ENCODE measurements at places on chromosomes 13 and 19.

- ATAC-seq: no peak
These were observed 19.9 kb downstream of the TINCR start for GRCh38 chr19:5547881-5548280.

- ATAC-seq: no peak
These were observed 1540.5 kb downstream of the UQCRFS1 start for GRCh38 chr19:27672309-27673047.

GRCh38 chr13:40026174-40026585, 370.7 kb downstream of the COG6 start:
- no peak for ATAC-seq

DNA sequence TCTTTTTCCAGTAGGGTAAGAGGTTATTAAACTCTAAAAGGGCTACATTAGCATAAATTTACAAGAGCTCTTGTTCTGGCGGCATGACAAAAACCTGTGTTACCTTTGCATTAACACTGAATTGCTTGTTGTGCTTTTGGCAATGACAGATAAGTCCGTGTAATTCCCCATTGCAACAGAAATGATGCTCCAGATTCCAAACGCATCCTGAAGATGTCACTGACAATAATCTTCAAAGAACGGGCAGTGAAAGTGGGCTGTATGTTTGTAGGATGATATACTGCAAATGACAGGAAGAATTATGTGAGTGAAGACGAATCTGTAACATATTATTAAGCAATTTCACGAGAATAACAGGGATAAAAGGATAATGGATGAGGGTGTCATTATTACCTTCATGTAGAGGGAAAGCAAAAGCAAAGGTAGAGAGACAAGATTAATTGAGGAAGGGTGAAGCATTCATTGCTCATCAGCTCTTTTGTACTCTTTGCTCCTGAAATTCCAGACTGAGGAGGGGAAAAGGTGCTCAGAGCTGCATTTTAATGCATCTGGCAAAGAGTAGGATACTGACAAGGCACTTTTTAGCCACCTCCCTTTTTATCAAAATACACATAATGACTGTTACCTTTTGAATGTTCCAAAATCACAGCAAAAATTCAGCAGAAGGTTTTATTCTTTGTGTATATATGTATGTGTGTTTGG, 38.5 kb upstream of the MAB21L1 start:
- peak; percentile 33 for ATAC-seq

DNA sequence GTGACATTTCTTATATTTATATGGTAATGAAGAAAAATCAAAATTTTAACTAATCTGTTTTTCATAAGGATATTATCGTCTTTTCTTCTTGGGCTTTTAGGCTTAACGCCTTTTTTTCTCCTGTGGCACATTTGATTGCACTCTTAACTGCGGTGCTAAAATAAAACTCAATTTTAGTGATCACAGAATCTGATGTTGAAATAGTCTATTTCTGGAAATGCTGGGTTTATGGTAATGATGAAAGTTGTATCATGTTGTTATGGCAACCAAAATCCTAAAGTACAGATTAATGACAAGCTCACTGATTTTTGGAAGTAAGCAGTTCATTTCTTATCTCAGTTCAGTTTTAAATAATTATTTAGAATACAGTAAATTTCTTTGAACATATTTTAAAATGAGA, 85.3 kb downstream of the COG6 start:
- no peak for ATAC-seq

- peak; percentile 79 for ATAC-seq
These were observed 19.2 kb downstream of the ATCAY start for GRCh38 chr19:3899531-3900294.

GRCh38 chr13:47673009-47673850, 327.8 kb downstream of the SUCLA2 start:
- peak; percentile 88 for ATAC-seq

DNA sequence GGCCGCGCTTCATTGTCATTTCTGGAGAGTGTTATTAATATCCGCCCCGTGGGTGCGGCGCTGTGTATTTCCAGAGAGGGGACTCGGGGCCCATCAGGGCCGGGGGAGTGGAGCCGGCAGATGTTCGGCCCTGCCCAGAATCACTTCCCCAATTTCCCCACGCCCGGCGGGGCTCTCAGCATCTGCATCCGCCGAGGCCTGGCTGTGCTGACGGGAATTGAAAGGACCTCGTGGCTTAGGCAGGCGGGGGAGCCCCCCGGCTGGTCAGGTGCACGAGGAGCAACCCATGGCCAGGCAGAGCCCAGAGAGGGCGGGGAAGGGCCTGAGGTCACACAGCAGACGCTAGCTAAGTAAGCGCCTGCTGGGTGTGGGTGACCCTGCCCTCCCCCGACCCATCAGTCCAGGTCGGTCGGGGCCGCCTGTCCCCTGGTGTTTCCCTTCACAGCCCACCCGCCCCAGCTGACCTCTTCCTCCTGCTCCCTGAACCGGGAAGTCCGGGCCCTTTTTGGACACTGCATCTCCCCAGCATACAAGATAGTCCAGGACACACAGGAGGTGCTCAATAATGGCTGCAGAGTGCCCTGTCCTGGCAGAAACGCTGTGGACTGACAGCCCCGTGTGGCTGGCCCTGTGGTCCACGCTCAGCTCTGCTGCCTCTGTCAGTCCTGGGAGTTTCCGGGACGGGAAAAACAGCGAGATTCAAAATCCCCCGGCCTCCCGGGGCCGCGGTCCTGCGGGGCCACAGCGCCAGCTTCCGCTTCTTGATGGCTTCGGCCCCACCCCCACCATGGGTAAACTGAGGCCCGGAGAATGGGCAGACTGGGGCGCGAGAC, 22.1 kb downstream of the ARID3A start:
- no peak for ATAC-seq

- peak; percentile 82 for ATAC-seq
These were observed 59.5 kb upstream of the SLITRK1 start for GRCh38 chr13:83941701-83942335.

DNA sequence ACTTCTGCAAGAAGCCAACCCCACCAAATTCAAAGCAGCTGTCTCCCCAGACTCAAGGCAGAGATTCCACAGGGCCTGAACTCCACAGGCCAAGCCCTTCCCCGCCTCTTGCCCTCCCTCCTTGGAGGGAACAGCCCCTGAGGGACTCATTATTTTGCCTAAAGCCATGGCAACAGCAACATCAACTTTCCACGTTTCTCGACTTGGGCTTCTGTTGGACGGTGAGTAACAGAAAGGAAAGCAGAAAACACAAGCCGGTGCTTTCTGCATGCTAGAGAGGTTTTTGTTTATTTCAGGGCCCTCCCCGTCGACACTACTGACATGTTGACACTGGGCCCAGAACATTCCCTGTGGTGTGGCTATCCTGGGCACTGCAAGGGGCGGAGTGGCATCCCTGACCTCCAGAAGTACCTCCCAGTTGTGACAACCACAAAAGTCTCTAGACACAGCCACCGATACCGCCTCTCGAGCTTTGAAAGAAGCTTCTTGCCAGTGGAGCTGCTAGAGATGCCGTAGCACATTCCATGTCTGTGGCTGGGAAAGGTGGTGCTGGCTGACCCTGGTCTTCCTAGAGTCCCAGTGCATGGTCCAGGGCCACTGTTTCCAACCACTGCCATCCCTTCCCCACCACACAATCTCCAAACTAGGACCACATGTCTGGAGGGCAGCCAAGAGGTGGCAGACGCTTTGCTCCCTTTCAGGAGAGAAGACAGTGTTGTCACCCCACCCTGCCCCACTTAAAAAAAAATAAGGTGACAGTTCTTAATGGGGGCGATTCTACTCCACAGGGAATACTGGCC, 12.8 kb downstream of the CAPS start:
- ATAC-seq: peak; percentile 93

DNA sequence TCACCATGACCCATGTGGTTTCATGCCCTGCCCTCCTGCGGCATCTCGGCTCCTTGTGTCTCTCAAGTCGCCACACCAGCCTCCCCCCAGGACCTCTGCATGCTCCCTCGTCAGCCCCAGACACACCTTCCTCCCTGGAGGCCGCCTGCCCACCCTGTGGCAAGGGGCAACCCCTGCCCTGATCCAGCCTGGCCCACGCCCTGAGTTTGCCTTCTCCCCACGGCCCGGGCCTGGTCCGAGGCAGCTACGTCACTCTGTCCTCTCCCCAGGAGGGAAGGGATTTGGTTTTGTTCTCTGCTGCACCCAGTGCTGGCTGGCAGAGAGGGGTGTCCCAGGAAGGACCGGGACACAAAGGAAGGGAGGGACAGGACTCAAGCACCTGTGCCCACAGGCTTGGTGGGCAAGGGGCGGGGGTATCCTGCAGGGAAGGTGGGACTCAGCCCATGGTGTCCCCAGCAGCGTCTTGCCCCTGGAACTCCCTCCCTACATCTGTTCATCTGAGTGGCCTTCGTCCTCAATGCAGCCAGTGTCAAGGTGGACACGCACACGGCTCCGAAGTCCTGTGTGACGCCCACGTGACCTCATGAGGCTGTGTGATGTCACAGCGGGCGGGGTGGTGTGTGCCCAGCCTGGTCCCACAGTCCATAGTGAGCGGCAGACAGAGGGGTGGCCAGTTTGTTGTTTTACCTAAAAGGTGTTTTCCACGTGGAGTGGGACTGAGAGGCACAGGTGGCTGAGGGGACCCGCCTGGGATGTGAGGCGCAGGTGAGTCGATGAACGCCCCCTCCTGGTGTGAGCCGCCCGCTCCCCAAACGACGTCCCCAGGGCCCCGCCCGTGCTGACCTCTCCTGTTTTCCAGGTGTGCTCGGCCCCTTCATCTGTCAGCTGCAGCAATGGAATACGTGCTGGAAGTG, at the start of gene TEX29:
TSS of gene TEX29 (plus strand) at position 645 of the 914 bp plus-strand sequence. CDS start at position 894, 249 bp downstream.
- no peak for ATAC-seq

GRCh38 chr19:1472231-1473084, 6.6 kb downstream of the C19orf25 start:
- no peak for ATAC-seq

DNA sequence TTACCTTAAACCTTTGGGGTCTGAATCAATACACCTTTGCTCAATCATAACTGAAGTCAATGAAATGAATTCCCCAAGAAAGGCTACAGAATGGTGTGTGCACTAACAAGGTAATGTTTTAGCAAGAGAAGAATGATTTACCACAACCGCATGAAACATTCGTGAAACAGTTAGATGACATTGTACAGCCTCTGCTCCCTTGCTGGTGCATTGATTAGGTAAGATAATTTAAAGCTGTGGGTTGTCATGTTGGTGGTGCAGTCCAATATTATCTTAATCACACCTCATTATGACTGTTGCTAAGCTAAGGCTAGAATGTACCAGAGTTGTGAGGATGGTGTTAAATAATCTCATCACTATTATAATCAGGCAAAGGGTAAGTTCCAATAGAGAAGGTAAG, 1673.2 kb upstream of the PRR20A start:
- peak; percentile 64 for ATAC-seq

DNA sequence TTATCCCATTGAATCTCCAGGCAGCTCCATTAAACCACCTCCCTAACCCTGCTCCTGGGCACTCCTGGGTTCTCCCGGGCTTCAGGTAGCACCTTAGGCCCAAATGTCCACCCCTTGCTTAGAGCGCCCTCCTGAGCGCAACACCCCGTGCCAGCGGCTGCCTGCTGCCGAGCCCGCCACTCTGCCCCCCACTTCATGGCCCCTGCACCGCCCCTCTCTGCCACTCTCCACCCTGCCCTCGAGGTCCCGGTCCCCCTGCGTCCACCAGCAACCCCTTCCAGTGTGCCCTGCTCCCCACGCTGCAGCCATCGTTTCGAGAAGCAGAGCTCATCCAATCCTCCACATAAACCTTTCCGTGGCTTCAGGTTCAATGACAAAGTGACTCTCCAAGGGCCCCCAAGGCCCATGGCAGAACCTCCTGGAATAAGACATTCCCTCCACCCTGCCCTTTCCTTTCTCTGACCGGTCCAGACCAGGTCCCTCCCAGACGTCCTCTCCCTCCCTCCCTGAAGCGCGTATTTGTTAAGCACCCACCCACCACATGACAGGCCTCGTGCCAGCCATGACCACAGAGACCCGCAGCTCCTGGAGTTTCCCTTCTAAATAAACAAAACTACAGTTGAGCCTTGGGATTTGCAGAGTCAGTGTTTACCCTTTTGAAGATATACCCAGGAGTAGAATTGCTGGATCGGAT, 66.6 kb downstream of the ARHGEF18 start:
- ATAC-seq: peak; percentile 91

GRCh38 chr19:6616011-6616410, 25.1 kb upstream of the CD70 start:
- no peak for ATAC-seq

- ATAC-seq: no peak
These were observed 24.8 kb downstream of the KDM4B start for GRCh38 chr19:4993683-4994082.
